ENCODE measurements at places on chromosomes 6 and 20.

GRCh38 chr20:10385850-10386544, 48.0 kb downstream of the MKKS start:
- DNase-seq = no peak

DNA sequence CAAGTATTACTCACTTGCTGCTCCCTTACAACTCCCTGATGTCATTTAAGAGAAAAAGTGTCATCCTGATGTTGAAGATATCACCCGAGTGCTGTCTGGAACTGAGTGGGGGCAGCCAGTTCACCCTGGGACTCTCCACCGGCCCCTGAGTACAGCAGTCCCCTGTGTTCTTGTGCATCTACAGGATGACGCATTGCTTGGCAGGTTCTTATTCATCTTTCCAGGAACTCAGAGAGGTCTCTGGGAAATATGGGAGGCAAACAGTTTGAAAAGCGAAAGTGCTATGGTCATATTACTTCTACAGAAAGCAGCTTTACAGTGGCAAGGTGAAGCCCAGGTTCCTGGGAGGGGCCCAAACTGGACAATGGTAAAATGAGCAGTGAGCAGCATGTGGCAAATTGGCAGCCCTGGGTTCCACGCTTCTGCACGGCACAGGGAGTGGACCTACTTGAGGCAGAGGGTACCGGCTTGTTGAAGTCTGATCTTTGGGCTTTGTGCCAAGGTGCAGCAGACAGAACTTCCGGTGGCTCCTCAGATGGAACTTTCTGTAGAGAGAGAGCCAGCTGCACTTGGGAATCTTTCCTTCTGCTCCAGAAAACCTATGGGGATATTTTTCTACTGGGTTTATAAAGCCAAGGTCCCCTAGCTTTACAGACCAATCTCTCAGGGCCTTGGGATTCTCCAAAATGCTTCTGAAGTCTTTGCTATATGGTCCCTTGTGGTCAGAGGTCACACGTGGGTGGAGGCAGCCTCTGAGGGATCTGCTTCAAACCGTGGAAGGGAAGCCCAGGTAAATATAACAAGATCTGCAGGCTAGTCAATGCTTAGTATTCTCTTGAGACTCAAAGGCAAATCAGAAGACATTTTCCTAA, 128.3 kb downstream of the MAP3K7 start:
- DNase-seq = peak; percentile 25

DNA sequence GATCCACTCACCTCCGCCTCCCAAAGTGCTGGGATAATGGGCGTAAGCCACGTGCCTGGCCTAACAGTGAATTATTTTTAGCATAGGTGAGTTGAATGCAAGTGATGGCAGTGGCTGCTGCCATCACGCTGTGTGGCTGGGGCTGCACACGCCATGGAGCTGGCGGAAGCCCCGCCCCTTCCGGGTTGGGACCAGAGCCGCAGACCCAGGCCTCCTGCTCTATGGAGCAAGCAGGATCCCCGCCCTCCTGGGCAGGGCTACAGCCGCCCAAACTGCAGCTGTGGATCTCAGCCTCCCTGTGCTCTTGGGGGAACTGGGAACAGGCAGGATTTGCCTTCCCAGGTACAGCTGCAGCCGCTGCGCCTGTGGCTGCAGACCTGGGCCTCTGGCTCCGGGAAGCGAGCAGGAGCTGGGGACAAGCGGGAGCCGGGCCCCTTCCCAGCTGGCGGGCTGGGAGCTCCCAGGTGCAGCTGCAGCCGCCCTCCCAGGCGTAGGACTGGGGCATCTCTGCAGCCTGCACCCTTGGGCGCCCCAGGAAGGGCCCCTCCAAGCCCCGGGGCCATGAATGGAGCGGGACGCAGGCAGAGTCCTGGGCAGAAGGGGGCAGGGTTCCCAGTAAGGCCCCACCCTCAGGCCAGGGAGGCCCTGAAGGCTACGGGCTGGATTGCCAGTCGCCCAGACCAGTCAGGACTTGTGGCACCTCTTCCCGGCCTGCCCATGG, 30.9 kb upstream of the SLA2 start:
- DNase-seq = no peak

GRCh38 chr20:33444797-33445560, 1.4 kb upstream of the SNTA1 start:
- no peak for DNase-seq

- no peak for DNase-seq
Measured at GRCh38 chr6:170286246-170286933, 4.5 kb downstream of the DLL1 start.

- DNase-seq = no peak
Measured at GRCh38 chr6:53257001-53257400, 91.7 kb downstream of the ELOVL5 start.

DNA sequence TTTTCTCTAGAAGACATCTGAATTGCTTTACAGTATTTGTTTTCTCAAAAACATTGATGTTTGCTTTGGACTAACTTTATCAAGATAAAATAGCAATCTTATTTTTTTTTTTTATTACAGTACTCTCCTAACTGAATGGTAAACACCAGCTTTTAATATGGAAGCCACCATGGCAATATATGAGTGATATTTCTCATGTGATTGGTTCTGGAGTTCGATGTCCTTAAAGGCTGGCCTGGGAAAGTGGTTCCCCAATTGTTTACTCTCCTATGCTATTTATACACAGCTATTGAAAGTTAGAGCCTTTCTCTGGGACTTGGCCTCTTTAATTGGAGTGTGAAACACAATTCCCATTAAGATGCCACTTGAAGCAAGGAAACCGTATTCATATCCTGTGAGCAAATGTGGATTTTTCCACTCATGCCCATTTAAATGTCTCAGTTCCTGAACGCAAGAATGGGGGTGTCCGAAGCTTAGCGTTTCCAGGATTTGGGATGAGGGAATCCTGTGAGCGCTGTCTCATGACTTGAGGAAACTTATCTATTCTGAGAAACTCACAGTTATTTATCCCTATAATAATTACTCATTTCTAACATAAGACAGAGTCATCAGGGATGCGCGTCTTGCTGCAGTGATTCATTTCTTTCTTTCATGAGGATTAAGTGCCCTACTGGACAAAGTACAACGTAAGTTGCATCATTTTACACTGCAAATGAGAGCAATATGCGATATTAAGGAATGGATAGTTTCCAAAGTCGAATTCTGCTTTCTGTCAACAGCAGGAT, 143.3 kb upstream of the PREP start:
- DNase-seq = no peak

GRCh38 chr20:2103461-2104153, 2.0 kb downstream of the STK35 start:
- DNase-seq = no peak

GRCh38 chr6:170205126-170205525, 85.8 kb downstream of the DLL1 start:
- DNase-seq = no peak

- DNase-seq = no peak
Measured at GRCh38 chr6:68039641-68040311, 595.3 kb upstream of the ADGRB3 start.

DNA sequence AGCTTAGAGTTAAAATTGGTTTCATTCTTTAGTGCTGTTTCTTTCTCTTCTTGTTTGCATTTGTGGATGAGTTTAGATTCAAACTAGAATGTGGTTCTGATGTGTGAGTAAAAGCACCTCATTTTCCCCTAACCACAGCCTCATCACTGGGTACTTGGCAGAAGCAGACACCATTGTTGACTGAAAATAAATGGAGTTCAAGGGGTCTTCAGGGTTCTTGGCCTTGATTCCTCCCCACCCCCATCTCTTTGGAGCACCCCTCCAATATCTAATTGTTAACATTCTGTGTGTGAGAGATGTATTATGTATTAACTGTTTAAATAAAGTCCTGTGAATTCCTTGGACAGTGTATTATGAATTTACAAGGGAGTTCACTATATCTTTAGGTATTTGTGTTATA, 59.6 kb downstream of the JARID2 start:
- no peak for DNase-seq

DNA sequence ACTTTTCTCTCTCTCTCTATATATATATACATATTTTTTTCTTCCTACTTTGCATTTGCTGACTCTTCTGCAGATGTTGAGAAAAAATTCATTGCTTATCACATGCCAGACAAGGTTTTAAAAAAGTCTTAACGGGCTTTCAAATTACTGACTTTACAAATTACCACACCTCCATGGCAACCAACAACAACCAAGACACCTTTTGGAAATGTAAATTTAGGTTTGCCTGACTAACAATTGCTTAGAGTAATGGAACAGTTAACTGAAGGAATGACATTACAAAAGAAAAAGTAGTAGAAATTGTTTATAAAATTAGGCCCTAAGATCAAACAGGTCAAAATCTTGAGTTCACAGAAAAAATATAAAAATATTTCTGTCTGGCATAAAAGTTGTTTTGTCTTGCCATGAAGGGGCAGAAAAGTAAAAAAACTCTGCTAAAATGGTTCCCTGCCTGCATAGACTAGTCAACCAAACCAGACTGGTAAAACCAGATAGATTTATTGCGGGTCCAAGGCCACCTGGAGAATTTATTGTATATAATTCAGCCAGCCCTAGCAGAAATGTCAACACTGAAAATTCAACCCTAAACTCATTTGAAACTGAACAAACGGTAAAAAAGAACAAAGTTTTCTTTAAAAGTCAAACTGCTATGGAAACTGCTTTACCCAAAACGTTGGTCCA, 92.8 kb upstream of the FRMD1 start:
- no peak for DNase-seq

- DNase-seq = no peak
Measured at GRCh38 chr6:38687043-38687353, 15.9 kb downstream of the GLO1 start.

DNA sequence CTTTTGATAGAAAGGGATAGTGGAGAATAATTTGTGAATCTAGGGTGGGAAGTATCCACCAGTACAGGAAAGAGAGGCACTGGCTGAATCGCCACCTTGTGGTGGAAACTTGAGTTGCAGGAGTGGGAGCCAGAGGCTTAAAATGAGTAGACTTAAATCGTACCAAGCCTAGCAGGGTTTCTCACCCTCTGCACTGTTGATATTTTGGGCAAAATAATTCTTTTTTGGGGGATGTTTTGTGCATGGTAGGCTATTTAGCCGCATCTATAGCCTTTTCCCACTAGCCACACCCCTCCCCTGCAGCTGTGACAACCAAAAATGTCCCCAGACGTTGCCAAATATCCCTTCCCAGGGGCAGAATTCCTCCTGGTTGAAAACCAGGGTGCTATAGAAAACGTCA, 119.1 kb downstream of the DHX35 start:
- DNase-seq = peak; percentile 71

DNA sequence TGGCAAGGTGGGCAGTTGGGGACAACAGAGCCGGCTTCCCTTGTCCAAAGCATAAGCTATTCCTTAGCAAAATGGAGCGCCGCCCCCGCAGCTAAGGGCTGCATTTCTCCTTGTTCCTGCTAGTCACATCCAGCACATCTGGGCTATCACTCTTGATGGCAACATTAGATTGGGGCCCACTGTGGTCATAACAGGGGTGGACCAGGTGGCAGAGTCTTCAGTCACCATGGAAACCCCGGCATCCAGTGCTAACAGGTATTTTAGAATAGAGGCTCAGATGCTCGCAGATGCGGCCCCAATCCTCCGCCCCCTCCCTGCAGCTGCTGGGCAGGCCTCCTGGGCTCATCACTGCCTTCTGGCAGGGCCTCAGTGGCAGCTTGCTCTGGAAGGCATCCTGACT, 168.2 kb upstream of the PROKR2 start:
- DNase-seq = no peak

DNA sequence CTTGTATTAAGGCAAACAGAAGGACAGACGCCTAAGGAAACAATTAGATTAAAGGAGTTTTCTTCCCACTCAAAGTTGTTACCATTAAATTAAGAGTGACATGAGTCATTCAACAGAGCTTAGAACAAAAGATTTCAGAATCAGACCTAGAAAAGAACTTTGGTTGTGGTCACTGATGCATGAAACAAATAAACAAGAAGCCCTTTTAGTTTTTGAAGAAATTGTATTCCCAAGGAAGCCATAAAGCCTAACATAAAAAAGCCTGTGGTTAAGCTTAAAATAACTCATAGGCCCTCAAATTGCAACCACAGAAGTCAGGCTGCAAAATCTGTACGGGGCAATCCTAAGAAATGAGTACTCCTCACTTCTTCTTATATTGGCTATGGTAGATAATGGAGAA, 17.9 kb upstream of the TRIM26 start:
- no peak for DNase-seq

DNA sequence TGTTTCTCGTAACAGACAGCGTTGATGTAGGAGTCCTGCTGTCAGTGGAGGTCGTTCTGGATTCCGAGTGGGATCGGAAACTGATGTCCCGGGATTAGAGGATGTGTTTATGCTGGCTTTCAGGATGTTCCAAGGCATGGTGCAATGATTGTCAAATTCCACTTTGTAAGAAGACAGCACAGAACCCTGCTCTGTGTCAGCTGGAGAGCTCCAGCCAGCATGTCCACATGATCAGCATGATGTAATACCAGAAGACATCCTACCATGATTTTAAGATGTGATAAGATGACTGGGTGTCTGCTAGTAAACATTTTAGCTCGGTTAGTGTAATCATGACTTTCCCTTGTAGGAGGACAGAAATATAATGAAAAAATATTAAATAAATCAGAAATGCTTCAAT, 20.3 kb downstream of the ENPP1 start:
- DNase-seq = no peak

DNA sequence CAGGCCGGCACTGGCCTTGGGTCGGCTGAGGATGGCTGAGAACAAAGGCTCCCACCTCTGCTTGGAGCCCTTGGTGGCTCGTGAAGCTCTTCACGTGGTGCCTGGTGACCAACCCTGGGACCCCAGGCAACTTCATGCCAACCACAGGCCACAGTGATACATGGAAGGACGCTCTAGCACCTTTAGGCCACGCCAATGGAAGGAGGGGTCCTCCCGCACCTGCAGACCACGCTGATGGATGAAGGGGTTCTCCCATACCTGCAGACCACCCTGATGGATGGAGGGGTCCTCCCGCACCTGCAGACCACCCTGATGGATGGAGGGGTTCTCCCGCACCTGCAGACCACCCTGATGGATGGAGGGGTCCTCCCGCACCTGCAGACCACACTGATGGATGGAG, 62.5 kb downstream of the ERMARD start:
- no peak for DNase-seq

DNA sequence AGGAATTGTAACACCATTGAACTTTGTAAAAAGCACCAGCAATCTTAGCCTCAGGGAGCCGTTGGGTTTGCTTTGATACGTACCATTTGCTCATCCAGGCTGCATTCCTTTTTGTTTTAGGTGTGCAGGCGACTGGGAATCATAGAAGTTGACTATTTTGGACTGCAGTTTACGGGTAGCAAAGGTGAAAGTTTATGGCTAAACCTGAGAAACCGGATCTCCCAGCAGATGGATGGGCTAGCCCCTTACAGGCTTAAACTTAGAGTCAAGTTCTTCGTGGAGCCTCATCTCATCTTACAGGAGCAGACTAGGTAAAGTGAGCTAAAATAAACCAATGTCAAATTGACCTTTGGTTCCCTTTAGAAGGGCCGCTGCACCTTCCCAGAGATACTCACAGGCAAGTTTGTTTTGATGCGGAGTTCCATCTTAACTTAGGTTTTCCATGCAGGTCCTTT, 1.6 kb downstream of the MYLIP start:
- DNase-seq = no peak

DNA sequence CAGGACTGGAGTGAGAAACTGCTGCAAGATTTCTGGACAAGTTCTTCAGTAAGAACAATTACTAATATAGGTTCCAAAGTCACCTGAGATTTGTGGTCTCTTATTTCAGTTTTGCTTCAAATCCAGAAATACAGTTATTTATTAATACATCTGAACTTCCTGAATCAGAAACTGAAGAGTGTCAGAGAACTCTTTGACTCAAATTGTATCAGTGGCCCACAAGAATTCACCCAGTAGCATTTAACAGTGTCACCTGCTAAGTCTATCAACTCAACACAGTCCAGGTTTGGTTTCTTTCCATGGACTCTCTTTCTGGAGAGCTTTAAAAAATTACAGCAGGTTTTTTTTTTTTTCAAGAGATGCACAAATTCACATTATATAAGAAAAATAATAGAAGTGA, 18.8 kb upstream of the NHSL1 start:
- no peak for DNase-seq
